MCF 10A (cell line): ENCODE measurements at places on chromosomes 7 and 10.

DNA sequence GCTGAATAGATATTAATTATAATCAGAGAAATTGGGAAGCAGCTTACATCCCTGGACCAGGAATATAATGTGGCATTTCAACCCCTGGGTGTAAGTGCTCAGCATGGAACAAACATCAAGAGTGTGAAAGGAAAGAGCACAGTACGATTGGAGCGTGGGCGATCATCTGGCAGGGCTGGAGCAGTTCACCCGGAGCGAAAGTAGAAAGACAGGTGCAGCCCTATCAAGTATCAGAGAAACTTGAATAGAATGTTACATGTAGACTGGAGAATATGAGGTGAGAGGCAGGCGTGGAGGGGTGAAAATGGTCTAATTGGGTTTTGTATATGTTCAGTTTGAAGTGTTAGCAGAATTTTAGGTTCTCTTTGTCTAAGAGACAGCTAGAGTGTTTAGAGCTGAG lies 303.0 kb downstream of the MDFIC start:
- H3K36me3 ChIP-seq: no peaks in the 10 kb centered on the region
- peaks cover 28% of the 10 kb centered on the region for H3K27me3 ChIP-seq
- no peaks in the 10 kb centered on the region for H3K4me1 ChIP-seq
- no peak overlapping the region for H3K4me3 ChIP-seq
- no peak overlapping the region for H3K27ac ChIP-seq
- DNase-seq: no peak

DNA sequence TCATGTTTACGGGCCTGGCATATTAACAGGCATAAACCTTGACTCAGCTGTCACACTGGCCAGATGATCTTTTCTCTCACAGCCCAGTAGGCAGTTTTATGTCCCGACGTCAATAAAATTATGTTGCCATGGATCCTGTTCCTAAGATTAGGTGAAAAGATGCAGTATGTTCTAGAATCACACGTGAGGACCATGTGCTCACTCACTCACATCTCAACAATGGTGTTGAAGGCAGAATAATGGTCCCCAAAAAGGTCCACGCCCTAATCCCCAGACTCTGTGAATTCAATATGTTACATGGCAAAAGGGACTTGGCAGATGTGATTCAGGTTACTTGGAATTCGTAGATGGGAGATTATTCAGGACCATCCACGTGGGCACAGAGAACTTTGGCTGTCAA lies 3.5 kb downstream of the DOCK1 start:
- no peak overlapping the region for H3K4me3 ChIP-seq
- H3K36me3 ChIP-seq: peaks cover 7% of the 10 kb centered on the region
- no peaks in the 10 kb centered on the region for H3K27me3 ChIP-seq
- no peak for DNase-seq

GRCh38 chr7:35781767-35782515 lies 18.9 kb upstream of the SEPTIN7 start:
- H3K27me3 ChIP-seq: no peaks in the 10 kb centered on the region
- peaks cover 6% of the 10 kb centered on the region for H3K4me1 ChIP-seq
- H3K4me3 ChIP-seq: no peak overlapping the region
- H3K36me3 ChIP-seq: no peaks in the 10 kb centered on the region
- H3K27ac ChIP-seq: no peak overlapping the region

- H3K27me3 ChIP-seq: peaks cover 25% of the 10 kb centered on the region
- no peak overlapping the region for H3K4me3 ChIP-seq
- no peak for DNase-seq
- H3K4me1 ChIP-seq: no peaks in the 10 kb centered on the region
- no peaks in the 10 kb centered on the region for H3K36me3 ChIP-seq
- no peak overlapping the region for H3K27ac ChIP-seq
These were observed 14.8 kb downstream of the SRRM3 start for GRCh38 chr7:76216381-76217082.

DNA sequence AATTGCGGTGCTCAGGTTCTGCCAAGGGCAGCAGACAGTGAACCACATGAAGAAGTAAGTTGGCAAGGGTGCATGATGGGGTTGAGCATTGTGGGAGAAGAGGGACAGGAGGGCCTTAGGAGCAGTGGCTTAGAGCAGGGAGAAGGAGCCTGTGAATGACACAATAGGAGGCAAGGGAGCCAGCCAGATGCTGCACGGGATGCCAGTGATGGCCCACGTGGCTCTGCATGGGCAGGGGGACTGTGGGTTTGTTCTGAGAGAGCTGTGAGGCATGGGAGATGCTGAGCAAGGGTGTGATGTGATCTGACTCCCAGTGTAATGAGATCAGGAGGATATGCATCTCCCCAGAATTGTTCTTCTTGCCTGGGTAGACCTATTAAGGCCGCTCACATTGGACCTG lies 60.9 kb downstream of the C10orf90 start:
- H3K4me1 ChIP-seq: no peaks in the 10 kb centered on the region
- no peak for DNase-seq
- peaks cover 9% of the 10 kb centered on the region for H3K27me3 ChIP-seq
